ENCODE measurements at places on chromosomes 2 and 18.

- DNase-seq: no peak
These were observed 66.5 kb downstream of the USP37 start for GRCh38 chr2:218501665-218502064.

DNA sequence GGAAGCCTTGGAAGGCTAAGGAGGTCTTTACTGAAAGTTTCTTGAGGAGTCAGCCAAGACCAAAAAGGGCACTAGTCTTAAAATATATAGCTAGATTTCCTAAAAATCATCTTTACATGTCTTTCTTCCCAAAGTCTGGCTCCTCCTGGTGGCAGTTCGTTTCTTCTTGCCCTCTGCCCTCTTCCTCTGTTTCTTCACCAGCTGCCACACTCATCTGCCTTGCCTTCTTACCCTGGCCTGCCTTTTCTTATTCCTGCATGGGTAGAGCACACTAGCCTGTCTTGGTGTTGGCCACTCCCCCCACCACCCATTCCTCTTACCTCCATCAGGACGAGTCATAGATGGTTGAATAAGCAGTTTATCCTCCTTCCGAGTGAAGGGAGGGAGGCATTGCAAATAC lies 129.8 kb downstream of the RAPGEF4 start:
- no peak for DNase-seq

DNA sequence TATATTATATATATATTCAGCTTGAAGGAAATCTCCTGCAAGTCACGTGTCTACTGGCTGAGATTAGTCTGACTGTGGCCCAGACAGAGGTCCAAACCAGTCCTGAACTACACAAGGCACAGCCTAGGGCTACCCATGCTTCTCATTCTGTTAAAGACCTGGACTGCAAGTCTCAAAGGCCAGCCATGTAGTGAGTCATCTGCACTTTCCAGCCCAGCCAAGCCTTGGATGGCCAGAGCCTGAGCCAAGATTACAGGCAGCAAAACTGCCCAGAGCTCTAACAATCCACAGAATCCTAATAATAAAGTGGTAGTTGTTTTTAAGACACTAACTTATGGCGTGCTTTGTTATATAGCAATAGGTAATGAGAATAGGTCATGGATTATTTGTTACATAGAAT lies 259.6 kb downstream of the SS18 start:
- DNase-seq: no peak

DNA sequence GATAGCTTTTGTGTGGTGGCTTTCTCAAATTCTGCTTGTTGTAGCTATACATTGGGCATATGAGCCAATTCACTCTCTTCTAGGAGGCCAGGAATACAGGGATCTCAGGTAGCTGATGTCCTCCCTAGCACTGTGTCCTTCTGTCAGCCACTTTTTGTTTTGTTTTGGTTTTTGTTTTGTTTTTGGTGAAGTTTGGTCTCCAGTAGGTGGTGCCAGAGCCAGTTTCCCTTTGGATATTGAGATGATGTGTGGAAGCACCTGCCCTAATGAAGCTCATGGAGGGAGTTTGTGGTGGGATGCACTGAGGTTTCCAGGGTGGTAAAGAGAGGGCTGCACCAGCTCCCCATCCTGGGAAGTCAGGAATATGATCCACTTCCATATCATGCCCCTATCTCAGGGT lies 100.5 kb upstream of the VWC2L start:
- no peak for DNase-seq

DNA sequence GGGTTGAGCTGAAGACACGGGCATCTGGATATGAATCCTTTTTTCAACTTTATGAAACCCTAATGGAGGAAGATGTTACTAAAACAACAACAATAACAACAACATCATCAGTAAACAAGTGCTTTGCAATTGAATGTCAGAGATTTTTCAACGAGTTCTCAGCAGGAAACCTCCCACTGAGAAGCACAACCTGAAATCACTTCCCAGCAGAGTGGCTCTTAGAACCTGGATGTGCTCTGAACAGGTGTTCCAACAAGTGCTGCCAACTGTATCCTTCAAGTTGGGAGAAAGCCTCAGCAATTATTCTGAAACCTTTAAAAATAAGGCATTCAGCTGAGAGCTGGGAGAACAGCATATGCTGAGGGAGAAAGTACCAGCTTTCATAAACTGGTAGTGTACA lies 1622.7 kb upstream of the CELF4 start:
- DNase-seq: no peak

GRCh38 chr18:12520442-12520992 lies 112.8 kb downstream of the PRELID3A start:
- no peak for DNase-seq

GRCh38 chr2:10538224-10538894 lies 90.2 kb upstream of the ODC1 start:
- DNase-seq: no peak

DNA sequence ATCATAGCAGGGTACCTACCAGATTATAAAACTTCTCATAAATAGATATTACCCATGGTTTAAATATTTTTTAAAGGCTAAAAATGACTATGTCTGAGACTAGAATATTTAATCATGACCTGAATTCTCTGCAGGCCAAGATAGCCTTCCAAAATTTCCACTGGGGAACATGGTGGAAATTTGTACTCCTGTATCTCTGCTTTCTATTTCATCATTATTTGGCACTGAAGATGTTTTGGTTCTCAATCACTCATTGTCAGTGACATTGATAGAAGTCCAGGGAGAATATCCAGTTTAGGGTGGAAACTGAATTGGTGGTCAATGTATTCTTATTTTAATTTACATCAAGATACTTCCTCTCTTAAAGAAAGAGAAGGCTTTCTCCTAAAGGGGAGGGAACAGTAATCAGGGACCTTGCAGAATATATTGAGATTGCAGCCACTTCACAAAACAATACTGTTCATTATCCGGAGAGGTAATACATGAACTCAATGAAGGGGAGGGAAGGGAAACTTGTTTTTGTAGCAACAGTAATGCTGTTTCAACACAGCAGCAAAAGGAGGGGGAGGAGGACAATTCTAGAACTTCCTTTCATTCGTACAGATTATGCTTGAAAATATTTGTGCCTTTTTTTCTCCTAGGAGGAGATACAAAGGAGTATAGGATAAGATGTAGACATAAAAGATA lies 34.1 kb downstream of the EEF1B2 start:
- DNase-seq: no peak

DNA sequence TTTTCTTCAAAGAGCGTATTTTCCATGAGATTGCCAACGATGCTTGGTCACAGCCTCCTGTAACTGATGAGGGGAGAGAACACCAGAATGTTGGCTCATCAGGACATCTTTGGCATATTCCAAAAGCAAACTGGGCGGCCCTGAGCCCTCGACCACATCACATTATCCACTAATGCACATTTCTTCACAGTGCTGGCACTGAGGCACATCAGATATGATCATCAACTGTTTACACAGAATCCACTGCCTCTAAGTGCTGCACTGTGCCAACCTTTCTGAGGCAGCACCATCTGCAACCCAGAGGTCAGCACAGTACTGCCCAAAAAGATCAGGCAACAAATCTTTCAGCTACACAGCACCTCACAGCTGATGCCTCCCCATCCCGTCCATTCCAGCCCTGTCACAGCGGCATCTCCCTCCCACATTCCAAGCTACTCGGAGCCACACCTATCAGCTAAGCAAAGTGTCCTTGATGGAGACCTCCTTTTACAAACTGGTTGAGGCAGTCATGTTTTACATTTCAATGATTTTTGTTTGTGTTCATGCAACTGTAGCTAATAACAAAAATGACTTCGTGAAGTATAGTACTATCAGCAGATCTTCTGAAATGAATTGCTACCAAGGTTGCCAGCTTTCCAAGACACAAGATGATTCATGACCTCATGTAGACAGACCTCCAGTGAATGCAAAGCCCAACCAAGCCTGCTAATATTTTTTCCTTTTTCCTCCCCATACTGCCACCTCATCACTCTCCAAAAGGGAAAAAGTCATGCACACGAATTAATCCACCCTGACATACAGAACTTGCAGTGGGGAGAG lies 32.3 kb downstream of the MYO5B start:
- DNase-seq: no peak

- DNase-seq: no peak
These were observed 227.5 kb upstream of the SMAD2 start for GRCh38 chr18:48157956-48158355.

DNA sequence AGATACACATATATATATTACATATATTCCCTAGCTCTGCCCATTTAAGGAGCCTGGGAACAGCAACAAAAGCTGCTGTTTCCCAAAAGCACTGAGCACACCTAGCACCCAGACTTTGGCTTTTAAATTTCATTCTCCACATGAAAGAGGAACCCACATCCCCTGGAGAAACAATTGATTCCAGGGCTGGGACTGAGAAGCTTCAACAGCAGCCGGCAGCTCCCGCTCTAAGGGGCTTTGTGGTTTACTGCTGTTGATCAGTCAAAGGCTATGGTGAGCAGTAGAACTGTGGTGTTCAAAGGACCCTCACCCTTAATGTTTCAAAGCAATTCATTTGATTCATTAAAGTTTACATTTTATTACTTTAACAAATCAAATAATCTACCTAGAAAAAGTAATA lies 83.3 kb upstream of the SLC66A3 start:
- no peak for DNase-seq

GRCh38 chr18:60667016-60667415 lies 294.4 kb upstream of the MC4R start:
- no peak for DNase-seq

GRCh38 chr18:46333431-46334135 lies 229.4 kb downstream of the HAUS1 start:
- no peak for DNase-seq

GRCh38 chr2:46393347-46393820 lies 86.0 kb upstream of the TMEM247 start:
- DNase-seq: no peak

- DNase-seq: peak; percentile 25
These were observed 2.8 kb downstream of the TMEM169 start for GRCh38 chr2:216084547-216084946.

DNA sequence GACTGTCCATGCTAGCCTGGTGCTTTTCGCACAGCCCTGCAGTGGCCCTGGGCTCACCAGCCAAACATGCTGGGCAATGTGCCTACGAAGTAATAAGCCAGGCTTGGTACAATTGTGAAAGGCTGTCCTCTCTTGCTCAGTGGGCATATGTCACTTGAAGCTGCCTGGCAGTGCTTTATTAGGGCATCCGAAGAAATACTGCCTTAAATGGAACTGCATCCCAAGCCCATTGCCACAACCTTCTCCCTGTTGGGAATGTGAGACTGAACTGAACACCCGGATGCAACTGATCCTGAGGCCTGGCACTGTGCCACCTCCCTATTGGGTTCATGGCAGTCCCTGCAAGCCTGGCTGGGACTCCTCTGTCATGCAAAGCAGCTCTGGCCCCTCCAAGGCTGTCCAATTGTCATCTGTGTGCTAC lies 15.9 kb downstream of the CAPG start:
- no peak for DNase-seq

GRCh38 chr2:170339322-170339721 lies 161.4 kb downstream of the MYO3B start:
- no peak for DNase-seq

- no peak for DNase-seq
These were observed 43.4 kb upstream of the LRP1B start for GRCh38 chr2:142174176-142174575.

DNA sequence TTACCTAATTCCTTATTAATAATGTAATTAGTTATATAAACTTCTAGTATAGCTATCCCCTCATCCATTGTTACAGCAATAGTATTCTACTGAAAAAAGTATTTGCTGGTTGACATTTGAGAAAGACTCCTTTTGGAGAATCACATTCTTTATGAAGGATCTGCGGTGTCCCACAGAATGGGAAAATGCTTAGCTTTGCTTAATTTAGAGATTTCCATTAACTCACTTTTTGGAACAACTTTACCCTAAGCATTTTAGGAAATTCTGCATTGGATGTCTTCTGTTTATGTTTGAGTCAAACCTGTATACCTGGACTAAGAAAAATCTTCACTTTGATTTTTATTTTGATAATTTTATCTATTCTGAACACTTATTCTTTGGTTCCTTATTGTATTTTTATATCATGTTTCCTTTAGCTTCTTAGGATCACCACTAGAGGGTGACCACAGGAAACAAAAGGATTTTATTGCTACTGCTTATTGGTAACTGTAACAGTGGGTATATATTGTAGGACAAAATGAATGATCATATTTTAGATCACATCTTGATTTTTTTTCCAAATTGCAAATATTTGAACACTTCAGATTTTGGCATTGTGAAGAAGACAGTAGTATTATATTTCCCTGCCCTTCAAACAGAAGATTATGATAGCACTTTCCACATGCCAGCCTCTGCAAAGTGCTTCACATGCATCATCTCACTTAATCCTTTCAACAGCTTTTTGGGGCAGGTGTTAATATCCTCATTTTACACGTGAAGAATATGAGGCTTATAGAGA lies 79.6 kb downstream of the MIB1 start:
- no peak for DNase-seq

GRCh38 chr2:169495310-169495928 lies 14.1 kb upstream of the KLHL41 start:
- DNase-seq: no peak

GRCh38 chr18:25278394-25278793 lies 73.6 kb downstream of the ZNF521 start:
- DNase-seq: no peak

DNA sequence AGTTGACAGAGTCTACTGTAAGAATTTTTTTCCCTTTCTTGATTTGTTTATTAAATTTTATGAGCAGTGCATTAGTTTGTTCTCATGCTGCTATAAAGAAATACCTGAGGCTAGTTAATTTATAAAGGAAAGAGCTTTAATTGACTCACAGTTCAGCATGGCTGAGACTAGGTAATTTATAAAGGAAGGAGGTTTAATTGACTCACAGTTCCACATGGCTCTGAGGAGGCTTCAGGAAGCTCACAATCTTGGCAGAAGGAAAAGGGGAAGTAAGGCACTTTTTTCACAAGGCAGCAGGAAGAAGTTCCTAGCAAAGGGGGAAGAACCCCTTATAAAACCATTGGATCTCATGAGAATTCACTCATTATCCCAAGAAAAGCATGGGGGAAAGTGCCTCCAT lies 191.4 kb upstream of the VRK2 start:
- DNase-seq: no peak

DNA sequence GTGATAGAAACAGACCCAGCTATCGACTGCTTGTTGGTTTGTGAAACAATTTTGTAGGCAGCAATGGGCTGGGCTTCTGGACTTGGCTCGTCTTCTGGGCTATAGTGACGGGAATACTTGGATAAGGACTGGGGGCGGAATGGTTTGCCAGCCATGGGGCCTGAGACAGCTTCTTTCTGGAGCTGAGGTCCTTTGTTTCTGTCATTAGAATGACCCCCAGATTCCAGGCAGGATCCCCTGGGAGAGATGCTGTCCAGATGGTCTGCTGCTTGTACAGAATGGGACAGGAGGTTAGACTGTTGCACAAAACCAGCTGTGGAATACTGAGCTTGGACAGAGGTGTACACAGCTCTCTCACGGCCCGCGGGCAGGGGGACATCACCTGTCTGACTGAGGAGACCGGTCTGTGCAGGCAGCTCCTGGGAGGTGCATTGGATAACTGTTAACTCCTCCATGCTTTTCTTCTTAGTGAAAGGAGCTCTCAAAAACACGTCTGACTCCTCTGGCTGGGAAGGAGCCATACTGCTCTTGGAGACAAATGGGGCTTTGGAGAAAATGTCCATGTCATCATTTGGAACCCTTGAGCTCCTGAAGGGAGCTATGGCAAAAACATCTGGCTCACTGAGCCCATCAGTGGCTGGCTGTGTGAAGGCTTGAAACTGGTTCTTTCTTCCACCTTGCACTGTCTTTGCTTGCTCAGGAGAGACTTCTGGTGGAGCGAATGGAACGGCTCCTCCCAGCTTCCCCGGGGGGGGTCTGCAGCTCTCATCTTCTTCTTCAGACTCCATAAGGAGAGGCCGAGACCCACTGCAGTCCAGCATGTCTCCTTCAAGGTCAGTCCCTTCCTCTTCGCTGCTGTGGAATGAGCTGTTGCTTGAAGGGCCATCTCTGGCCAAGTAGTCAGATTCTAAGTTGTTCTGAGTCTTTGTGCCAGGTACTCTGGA lies 28.6 kb upstream of the NFU1 start:
- DNase-seq: no peak
